Foreskin fibroblast (primary cell): ENCODE measurements at places on chromosomes 7 and 10.

GRCh38 chr10:71650397-71650796 is 69.2 kb downstream of the C10orf105 start:
- DNase-seq = no peak

DNA sequence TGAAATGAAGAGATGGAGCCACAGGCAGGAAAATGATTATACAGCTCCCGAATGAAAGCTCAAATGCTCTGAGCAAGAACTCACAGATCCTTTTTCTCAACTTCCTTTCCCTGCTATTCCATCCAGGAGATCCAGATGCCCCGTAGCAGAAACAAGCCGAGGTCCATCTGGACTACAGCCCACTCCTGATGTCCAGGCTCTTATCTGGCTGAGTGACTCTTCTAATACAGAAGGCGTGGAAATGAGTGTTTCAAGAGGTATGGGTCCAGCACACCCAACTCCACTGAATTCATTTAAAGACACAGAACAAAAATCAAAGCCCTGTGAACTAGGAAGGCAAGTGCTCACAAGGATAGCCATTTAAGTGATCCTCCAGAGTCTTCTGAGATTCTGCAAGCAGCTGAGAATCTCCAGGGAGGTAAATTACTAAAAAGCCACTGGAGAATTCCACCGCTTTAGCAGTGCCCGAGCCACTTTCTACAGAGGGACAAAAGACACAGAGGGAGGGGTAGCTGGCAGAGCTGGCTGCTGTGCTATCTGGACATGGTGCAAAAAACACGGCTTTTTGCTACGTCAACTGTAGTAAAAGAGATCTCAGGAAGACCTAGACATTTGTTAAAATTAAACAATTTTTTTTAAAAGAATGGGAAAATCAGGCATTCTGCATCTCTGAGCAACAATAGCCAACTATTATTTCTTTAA is 24.5 kb downstream of the FAM171A1 start:
- DNase-seq = no peak

- DNase-seq = peak; percentile 49
Observed at GRCh38 chr7:11726001-11726793, 105.8 kb downstream of the THSD7A start.

GRCh38 chr7:77441046-77441445 is 24.9 kb upstream of the GSAP start:
- DNase-seq = no peak

- no peak for DNase-seq
Observed at GRCh38 chr10:103790580-103790979, 64.8 kb downstream of the SH3PXD2A start.

DNA sequence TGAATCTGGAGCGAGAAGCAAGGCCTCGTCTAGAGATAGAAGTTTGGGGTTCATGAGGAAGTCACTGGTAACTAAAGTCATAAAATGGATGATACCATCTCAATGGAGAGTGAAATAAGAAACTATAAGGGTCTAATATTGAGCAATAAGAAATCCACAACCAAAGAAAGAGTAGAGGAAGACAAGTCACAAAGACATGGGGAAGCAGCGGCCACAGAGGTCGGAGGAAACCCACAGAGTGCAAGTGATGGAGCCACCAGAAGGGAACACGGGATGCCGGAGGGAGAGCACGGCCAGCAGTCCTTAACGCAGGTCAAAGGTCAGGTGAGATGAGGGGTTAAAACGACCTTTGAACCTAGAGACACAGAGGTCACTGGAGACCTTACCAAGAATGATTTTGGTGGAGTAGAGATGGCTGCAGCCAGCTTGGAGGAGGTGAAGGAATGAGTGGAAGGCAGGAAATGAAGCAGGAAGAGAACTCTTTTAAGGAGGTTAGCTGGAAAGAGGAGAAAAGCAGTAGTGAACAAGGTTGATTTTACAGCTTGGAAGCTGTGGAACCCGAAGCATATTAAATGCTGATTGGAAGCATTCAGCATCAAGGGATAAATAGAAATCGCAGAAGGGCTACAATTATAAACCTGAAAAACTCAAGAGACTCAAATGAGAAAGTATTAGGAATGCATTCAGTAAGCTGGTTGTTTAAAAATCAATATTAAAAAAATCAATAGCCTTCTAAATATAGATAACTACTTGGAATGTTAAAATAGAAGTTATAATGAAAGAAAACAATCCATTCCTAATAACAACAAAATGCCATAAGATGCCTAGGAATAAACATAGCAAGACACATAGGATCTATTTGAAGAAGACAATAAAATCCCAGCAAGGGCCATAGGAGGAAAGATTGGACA is 93.7 kb downstream of the SVOPL start:
- DNase-seq = no peak

- no peak for DNase-seq
Observed at GRCh38 chr10:67819768-67820204, 18.2 kb downstream of the DNAJC12 start.
